ENCODE measurements at places on chromosomes 12 and 14.

- DNase-seq = no peak
These were observed 243.9 kb upstream of the LRIG3 start for GRCh38 chr12:59164226-59164625.

DNA sequence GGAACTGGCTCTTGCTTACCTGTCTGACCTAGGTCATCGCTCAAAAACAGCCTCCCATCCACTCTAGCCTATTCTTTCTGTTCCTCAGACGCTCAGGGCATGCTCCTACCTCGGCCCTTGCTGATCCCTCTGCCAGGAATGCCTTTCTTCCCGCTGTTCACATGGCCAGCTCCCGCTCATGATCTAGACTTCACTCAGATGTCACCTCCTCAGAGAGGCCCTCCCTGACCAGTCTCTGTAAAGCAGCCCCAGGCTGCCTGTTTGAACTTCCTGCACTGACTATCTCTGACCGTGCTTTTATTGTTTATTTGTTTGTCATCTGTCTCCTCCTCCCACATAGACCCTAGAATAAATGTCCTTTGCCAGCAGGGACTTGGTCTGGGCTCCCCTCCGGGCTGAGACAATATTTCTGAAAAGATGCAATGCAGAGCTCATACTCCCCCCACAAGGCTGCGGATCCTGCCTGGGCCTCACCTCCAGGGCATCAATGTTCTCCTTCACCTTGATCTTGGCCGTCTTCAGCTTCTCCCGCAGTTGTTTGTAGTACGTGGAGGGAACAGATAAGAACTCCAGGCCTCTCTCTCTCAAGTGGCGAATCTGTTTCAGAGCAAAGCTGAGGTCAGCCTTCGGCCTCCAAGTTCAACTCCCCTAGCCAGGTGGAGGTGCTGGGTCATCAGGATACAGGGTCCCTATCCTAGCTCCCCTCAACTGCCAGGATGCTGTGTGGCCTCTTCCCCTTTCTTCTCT lies 15.2 kb downstream of the HPD start:
- DNase-seq = no peak

- no peak for DNase-seq
These were observed 159.4 kb downstream of the TSPAN9 start for GRCh38 chr12:3236345-3237187.

- DNase-seq = no peak
These were observed 32.7 kb downstream of the VCPKMT start for GRCh38 chr14:50083467-50084337.

GRCh38 chr12:51393676-51394545 lies 2.7 kb upstream of the GALNT6 start:
- DNase-seq = peak; percentile 31
